ENCODE measurements at places on chromosomes 12 and 14.

DNA sequence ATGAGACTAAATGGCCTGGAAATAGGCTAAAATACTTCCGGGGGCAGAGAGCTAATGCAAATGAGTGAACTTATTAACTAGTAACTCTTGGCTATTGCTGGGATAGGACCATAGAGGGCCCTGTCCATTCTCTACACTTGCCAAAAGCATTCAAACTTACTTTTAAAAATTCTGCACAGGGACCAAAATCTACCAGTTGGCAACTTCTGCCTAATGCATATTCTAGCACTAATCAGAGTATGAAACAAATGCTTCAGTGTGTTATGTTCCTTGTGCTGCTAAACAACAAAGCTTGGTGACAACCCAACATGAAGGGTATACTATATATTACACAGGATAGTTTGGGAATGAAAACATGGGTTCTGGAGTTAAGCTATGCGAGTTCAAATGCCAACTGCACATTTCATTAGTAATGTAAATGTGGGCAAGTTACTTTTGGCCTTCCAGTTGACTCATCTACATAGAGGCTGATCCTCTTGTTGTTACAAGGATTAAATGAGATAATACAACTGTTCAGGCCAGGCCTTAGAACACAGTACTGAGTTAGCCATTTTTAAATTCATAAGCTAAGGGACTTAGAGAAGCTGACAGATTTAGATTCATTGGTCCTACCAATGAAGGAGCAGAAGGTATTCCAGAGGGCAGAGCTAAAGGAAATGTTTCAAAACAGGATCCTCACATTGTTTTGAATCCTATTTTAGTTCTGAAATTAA is 32.4 kb downstream of the HIGD1C start:
- peaks cover 36% of the 10 kb centered on the region for H3K36me3 ChIP-seq
- no peak overlapping the region for H3K4me3 ChIP-seq
- H3K27me3 ChIP-seq, result no peaks in the 10 kb centered on the region

- no peaks in the 10 kb centered on the region for H3K4me1 ChIP-seq
- no peaks in the 10 kb centered on the region for H3K36me3 ChIP-seq
- no peak overlapping the region for H3K27ac ChIP-seq
- DNase-seq, result no peak
- no peaks in the 10 kb centered on the region for H3K27me3 ChIP-seq
- H3K4me3 ChIP-seq, result no peak overlapping the region
These were observed 93.0 kb downstream of the KCNH5 start for GRCh38 chr14:62952226-62952625.

GRCh38 chr14:75350505-75351060 is 72.0 kb downstream of the FOS start:
- H3K4me3 ChIP-seq, result no peak overlapping the region
- no peak for DNase-seq
- H3K36me3 ChIP-seq, result no peaks in the 10 kb centered on the region
- no peaks in the 10 kb centered on the region for H3K4me1 ChIP-seq

- no peaks in the 10 kb centered on the region for H3K36me3 ChIP-seq
- no peaks in the 10 kb centered on the region for H3K27me3 ChIP-seq
- H3K4me3 ChIP-seq, result no peak overlapping the region
These were observed 828.3 kb upstream of the TMEM132C start for GRCh38 chr12:127438512-127439244.

- no peaks in the 10 kb centered on the region for H3K4me1 ChIP-seq
- H3K36me3 ChIP-seq, result no peaks in the 10 kb centered on the region
- no peak for DNase-seq
- no peak overlapping the region for H3K27ac ChIP-seq
These were observed 41.1 kb downstream of the PRB3 start for GRCh38 chr12:11228296-11228879.

DNA sequence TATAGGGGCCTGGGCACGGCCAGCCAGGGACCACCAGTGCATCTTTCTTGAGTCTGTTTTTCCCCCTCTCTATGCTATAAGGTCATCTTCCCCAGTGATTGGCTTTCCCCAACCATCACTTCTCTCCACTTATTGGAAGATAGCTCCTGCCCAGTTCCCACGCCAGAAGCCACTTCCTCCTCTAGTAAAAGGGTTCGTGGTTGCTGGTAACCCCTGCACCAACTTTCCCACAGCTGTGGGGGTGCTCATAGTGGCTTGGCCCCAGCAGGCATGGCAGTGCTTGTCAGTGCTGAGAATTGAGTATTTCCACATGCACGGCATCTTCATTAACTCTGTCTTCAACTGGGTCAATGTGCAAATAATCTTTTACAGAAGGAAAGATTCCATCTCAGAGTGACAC is 215.4 kb downstream of the FOXN3 start:
- no peaks in the 10 kb centered on the region for H3K27me3 ChIP-seq
- H3K4me3 ChIP-seq, result no peak overlapping the region
- H3K4me1 ChIP-seq, result peaks cover 18% of the 10 kb centered on the region
- H3K27ac ChIP-seq, result peak overlapping the region; percentile 4
- no peak for DNase-seq
- peaks cover 11% of the 10 kb centered on the region for H3K36me3 ChIP-seq

DNA sequence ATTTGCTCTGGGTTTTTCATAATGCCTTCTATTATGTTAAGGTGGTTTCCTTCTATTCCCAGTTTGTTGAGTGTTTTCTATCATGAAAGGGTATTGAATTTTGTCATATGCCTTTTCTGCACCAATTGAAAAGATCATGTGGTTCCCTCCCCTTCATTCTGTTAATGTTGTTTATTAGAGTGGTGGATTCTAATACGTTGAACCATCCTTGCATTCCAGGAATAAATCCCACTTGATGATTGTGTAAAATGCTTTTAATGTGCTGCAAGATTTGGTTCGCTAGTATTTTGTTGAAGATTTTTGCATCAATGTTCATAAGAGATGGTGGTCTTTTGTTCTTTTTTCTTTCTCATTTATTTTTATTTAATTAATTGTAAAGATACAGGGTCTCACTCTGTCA is 55.2 kb downstream of the ATP23 start:
- H3K27me3 ChIP-seq, result no peaks in the 10 kb centered on the region
- no peaks in the 10 kb centered on the region for H3K36me3 ChIP-seq
- no peak overlapping the region for H3K4me3 ChIP-seq
- H3K4me1 ChIP-seq, result no peaks in the 10 kb centered on the region
- no peak for DNase-seq

GRCh38 chr12:82835217-82835616 is 148.5 kb downstream of the TMTC2 start:
- no peaks in the 10 kb centered on the region for H3K36me3 ChIP-seq
- peaks cover 23% of the 10 kb centered on the region for H3K4me1 ChIP-seq
- no peak for DNase-seq
- no peaks in the 10 kb centered on the region for H3K27me3 ChIP-seq

DNA sequence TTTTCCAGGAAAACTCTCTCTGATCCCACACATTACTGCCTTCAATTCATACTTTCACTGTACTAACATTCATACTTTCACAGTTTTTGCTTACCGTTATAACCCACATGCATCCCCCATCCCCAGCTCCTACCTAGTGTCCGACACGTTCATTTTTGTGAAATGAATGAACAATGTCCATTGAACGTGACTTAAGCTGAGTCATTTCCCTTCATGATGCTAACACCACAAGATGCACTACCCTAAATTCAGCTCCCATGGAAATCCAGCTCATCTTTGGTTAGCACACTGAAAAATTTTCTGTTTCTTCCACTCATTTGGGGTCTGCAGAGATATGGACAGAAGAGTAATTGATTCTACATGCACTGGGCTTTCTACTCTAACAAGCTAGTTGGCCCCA is 84.7 kb downstream of the GALNT4 start:
- DNase-seq, result peak; percentile 46
- H3K4me1 ChIP-seq, result peaks cover 6% of the 10 kb centered on the region
- no peak overlapping the region for H3K4me3 ChIP-seq
- H3K36me3 ChIP-seq, result no peaks in the 10 kb centered on the region
- no peak overlapping the region for H3K27ac ChIP-seq
- H3K27me3 ChIP-seq, result no peaks in the 10 kb centered on the region

GRCh38 chr12:55703901-55704761 is 3.6 kb downstream of the ITGA7 start:
- peaks cover 4% of the 10 kb centered on the region for H3K27me3 ChIP-seq
- H3K27ac ChIP-seq, result no peak overlapping the region
- no peak for DNase-seq
- H3K36me3 ChIP-seq, result no peaks in the 10 kb centered on the region
- no peak overlapping the region for H3K4me3 ChIP-seq
- peaks cover 24% of the 10 kb centered on the region for H3K4me1 ChIP-seq

DNA sequence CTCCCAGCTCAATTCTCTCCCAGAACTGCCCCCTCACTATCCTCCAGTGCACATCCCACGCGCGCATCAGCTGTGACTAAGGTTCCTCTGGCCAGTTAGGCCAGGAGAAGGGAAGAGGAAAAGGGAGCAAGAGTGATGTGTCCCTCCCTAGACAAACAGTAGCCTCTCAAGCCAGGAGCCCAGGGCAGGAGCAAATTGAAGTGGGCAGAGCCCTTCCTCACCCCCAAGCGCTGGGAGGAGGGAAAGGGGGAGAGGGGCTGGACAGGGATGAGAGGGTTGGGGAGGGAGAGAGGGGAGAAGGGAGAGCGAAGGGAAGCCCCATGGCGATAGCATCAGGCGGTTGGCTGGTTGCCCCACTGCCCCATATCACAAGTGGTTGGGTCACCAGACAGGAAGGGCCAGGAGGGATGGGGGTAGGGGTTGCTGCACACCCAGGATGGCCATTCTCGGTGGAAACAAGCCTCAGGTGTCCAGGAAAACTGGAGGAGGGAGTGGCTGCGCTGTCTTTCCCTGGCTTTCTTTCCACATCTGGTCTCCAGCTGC is 1.1 kb downstream of the CD63 start:
- no peaks in the 10 kb centered on the region for H3K27me3 ChIP-seq
- H3K36me3 ChIP-seq, result peaks cover 17% of the 10 kb centered on the region
- no peak for DNase-seq
- H3K27ac ChIP-seq, result peak overlapping the region; percentile 99

DNA sequence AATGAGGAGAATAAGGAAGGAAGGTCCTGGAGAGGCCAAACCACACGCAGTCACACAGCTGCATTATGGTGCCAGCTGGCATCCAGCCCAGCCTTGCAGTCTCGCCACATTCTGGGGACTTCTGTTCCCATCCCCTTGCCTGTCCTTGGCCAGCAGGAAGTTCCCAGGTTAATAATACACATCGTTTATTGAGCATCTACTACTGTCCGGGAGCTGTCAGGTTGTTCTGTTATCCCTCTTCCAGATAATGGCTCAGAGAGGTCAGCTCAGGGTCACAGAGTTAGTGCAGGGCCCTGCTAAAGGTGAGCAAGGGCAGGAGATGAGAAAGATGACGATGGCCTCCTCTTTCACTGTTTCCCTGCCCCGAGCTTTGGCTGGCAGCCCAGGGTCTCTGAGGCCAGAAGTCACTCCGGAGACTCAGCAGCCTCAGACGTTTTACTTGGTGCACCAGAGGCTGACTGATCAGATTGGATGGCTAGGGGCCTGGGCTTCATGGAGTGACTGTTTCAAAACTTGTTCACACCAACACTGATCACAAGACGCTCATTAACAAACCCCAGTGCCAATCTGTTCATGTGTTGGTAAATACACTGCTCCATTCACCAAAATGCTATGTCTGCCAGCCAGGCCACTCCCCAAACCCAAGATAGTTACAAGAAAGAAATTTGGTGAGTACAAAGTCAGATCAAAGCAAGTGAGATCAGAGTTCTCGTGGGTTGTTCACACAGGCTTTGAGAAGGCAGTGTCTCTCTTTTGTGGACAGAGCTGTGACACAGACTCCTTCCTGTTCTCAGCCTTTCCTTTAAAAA is 79.2 kb downstream of the B4GALNT3 start:
- no peak overlapping the region for H3K27ac ChIP-seq
- no peak for DNase-seq
- no peak overlapping the region for H3K4me3 ChIP-seq
- no peaks in the 10 kb centered on the region for H3K36me3 ChIP-seq
- H3K27me3 ChIP-seq, result no peaks in the 10 kb centered on the region

- peak overlapping the region; percentile 21 for H3K4me3 ChIP-seq
- no peak for DNase-seq
- H3K4me1 ChIP-seq, result peaks cover 86% of the 10 kb centered on the region
These were observed 8.7 kb downstream of the HDAC7 start for GRCh38 chr12:47811072-47811396.

- H3K27ac ChIP-seq, result no peak overlapping the region
- H3K4me3 ChIP-seq, result no peak overlapping the region
- H3K36me3 ChIP-seq, result peaks cover 19% of the 10 kb centered on the region
- no peak for DNase-seq
- peaks cover 18% of the 10 kb centered on the region for H3K4me1 ChIP-seq
These were observed 1.4 kb upstream of the OS9 start for GRCh38 chr12:57692500-57692899.

GRCh38 chr12:54759751-54760150 is 94.6 kb upstream of the MUCL1 start:
- no peaks in the 10 kb centered on the region for H3K27me3 ChIP-seq
- no peak overlapping the region for H3K4me3 ChIP-seq
- no peaks in the 10 kb centered on the region for H3K36me3 ChIP-seq
- peak; percentile 27 for DNase-seq

DNA sequence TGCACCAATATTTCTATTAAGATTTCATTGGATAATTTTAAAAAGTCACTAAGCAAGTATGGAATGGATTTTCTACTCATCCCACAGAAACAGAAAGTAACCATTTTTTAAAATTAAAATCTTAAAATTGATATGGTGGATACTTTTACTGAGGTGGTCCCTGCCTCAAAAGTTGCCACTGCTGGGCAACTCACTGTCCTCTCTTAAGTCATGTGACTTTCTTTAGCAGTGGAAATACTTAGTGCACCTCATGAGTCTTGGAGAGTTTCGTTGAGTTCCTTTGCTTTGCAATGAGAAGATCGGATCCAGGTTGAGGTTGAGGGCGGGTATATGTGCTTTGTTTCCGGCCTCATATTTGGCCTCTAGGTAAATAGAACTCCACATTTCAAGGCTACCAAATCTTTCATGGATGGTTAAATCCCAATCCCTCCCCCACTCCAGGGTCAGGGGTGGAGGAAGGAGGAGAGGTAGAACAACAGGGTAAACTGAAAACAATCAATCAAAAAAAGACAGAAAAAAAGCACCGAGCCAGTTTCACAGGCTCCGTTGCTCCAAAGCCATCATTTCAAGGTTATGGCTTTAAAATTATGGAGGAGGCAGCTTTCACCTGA is 39.5 kb upstream of the DUSP6 start:
- H3K36me3 ChIP-seq, result no peaks in the 10 kb centered on the region
- H3K4me1 ChIP-seq, result peaks cover 51% of the 10 kb centered on the region
- no peak overlapping the region for H3K27ac ChIP-seq
- no peak for DNase-seq
- no peaks in the 10 kb centered on the region for H3K27me3 ChIP-seq

DNA sequence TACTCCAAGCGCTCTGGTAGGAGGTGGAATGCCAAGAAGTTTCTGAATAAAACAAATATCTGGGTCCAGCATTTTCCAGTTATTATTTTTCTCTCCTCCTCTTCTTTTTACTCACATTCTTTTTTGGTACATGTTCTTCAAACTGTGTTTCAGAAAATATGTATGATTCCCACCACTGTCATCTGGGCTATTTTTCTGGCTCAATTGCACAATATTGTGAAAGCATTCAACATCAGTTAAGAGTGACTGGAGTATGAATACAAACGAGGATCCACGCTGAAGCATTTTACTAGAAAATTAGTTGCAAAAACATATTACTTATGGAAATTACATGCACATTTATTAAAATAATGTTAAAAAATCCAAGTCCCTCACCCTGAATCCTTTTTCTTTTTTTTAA is 61.5 kb downstream of the KCNMB4 start:
- H3K36me3 ChIP-seq, result no peaks in the 10 kb centered on the region
- no peak overlapping the region for H3K4me3 ChIP-seq
- DNase-seq, result no peak
- H3K27ac ChIP-seq, result no peak overlapping the region
- H3K27me3 ChIP-seq, result no peaks in the 10 kb centered on the region

- no peak overlapping the region for H3K4me3 ChIP-seq
- no peaks in the 10 kb centered on the region for H3K27me3 ChIP-seq
- no peaks in the 10 kb centered on the region for H3K4me1 ChIP-seq
- no peak overlapping the region for H3K27ac ChIP-seq
- DNase-seq, result no peak
- H3K36me3 ChIP-seq, result no peaks in the 10 kb centered on the region
These were observed 146.0 kb upstream of the PLEKHG7 start for GRCh38 chr12:92556637-92557421.
